KBM-7 (cell line): ENCODE measurements at places on chromosomes 11 and 22.

DNA sequence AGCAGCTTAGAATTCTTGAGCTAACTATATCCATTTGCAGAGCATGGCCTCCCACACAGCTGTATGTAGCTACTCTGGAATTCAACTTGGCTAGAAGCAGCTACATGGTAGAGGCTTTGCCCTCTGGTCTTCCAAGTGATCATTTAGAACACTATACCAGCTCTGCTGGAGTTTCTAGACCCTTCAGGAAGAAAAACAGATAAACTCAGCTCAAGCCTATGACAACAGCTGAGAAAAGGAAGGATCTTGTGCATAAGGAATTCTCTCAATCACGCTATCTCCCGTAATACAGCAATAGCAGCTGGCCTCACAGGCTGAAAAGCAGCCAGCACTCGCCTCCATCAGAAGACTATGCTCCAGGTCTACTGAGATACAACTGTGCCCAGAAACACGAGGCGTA lies 50.6 kb upstream of the APOA1 start:
- DNase-seq = no peak

GRCh38 chr11:58121096-58121495 lies 4.2 kb downstream of the OR9I1 start:
- no peak for DNase-seq

DNA sequence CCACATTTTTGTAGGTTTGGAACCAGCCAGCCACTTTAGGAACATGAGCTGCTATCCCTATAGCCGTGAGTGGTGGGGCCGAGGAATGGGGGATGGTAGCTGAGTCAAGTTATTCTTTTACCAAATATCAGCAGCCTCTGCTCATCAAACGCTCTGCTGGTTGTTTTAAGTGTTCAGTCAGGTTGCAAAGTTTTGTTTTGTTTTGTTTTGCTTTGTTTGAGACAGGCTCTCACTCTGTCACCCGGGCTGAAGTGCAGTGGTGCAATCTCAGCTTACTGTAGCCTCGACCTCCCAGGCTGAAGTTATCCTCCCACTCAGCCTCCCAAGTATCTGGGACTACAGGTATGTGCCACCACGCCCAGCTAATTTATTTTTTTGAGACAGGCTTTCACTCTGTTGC lies 14.4 kb downstream of the CABIN1 start:
- DNase-seq = no peak

GRCh38 chr11:66579017-66579606 lies 10.7 kb upstream of the CTSF start:
- DNase-seq = peak; percentile 83

- no peak for DNase-seq
Measured at GRCh38 chr11:106989078-106989455, 29.2 kb downstream of the GUCY1A2 start.

DNA sequence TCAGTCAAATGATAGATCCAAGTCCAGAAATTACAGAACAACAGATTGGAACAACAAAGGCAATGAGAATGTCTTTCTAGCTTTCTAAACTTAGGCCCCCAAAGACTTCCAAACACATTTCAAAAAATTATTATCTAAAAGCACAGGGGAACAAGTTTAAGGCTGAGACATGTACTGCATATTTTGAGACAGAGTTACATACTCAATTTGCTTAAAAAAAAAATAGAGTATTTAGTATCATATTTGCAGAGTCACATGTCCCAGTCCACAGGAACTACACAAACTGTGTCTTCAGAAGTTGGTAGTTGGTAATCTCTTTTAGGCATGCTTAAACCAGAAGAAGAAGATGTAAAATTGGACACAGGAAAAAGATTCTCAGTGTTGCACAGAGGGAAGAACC lies 127.2 kb downstream of the MAML2 start:
- no peak for DNase-seq

GRCh38 chr11:8110396-8110795 lies 29.4 kb downstream of the TUB start:
- no peak for DNase-seq

- no peak for DNase-seq
Measured at GRCh38 chr11:63847363-63847762, 8.5 kb downstream of the MARK2 start.

- no peak for DNase-seq
Measured at GRCh38 chr11:19892876-19893275, 180.2 kb downstream of the NAV2 start.

- no peak for DNase-seq
Measured at GRCh38 chr11:83364500-83365045, 78.4 kb upstream of the CCDC90B start.

GRCh38 chr11:3221408-3222002 lies 2.9 kb upstream of the MRGPRG start:
- no peak for DNase-seq

DNA sequence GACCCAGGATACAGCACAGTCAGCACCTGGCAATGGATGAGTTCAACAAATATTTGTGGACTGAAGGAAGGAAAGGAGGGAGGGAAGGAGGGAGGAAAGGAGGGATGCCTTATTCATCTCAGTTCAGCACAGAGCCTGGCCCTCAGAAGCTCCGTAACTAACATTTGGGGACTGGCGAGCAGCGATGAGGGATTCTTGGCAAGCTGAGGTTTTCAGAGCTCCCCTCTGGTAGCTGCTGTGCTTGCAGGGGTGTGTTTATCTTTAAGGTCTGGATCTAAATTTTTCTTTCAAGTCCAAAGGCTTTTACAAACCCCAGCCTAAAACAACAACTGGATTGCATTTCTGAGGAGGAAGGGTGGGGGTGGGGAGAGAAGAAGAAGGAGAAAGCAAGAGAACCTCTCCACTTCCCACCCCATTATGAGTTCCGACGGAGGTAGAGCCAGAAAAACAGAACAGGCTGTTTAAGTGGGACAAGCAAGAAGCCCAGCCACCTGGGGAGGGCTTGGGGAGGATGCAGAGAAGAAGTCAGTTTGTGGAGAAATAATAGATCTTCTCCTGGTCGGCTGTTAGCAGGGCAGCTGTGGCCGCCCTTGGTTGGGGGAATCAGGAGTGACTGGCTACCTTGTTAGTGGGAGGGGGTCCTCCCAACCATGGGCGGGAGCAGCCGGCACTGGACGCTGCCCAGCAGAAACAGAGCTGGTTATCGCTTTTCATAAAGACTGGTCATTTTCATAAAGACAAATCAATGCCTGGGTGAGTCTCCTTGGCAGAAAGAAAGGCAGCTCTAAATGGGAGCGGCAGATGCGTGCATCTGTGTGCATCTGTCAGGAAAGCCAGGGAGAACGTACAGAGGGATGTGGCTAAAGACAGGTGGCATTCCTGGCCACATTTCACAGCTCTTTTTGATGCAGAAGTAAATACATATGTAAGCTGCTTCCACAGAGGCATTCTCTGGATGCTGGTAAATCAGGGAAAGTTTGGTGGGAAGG lies 78.0 kb downstream of the TSPAN18 start:
- DNase-seq = no peak

GRCh38 chr11:3802011-3802790 lies 4.8 kb upstream of the NUP98 start:
- no peak for DNase-seq

DNA sequence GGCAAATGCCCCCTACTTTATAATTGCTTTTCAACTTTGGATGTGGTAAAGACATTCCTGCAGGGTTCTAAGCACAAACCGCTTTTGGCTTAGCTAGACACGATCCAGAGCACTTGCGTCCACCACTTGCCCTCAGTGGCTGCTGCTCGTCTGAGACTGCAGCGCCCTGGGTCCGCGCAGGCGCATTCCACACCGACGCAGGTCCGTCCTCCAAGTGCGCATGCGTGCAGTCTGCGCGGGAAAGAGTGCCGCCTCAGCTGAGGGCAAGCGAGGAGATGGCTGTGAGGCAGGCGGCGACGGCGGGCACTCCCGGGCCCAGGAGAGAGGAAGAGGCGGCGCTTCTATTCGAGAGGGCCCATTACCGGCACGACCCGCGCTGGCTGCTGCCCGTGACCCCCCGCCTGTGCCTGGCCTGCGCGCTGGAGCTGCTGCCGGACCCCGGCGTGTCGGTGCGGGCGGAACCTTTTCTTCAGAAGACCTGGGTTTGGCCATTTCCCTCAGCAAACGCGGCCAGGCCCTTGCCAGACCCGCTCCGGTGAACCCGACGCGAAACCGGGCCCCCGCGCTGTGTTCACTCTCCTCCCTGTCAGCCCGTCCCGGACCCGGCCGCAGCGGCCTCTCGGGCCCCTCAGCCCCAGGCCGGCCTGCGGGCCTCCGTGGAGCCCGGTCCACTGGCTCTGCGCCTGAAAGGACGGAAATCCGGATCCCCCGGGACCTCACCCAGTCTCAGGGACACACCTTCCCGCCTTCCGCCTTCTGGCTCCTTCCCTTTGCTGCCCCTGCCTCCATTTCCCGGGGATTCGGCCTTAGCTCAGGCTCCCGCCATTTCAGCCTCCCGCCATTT lies at the start of gene MEI1:
Gene MEI1, plus strand, starts transcription at position 240 of the 844 bp plus-strand sequence. Its CDS starts 36 bp downstream, at position 276.
- DNase-seq = no peak

GRCh38 chr11:14454861-14455632 lies 44.6 kb downstream of the COPB1 start:
- DNase-seq = peak; percentile 48

DNA sequence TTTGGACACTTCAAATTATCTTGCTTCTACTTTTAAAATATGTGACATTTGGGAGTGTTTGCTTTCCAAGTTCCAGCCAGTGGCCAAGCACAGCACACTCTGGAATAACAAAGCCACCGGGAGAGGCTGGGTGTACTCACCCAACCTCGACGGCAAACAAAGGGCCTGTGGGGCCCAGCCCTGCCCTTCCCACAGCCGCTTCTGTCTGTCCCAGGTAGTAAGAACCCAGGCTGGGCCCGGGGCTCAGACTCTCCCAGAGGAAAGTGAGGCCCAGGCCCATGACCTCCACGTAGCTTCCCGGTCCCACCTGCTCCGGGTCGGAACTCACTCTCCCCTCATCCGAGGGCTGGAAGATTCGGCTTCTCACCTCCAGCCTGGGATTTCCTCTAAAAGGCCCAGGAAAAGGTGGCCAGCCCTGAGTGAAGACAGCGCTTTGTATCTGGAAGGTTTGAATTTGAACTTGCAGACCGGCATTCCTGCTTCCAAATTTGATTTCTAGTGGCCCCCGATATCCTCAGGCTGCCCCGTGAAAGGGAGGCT lies 93.5 kb downstream of the CELSR1 start:
- no peak for DNase-seq

- DNase-seq = no peak
Measured at GRCh38 chr11:72140661-72141060, 5.1 kb downstream of the FOLR3 start.

GRCh38 chr22:44677353-44677840 lies 24.6 kb upstream of the PRR5 start:
- DNase-seq = no peak

- DNase-seq = no peak
Measured at GRCh38 chr11:10693509-10694081, at the start of gene IRAG1. Gene IRAG1 (minus strand): TSS chr11:10693755. CDS start chr11:10693602, 153 bp downstream.

DNA sequence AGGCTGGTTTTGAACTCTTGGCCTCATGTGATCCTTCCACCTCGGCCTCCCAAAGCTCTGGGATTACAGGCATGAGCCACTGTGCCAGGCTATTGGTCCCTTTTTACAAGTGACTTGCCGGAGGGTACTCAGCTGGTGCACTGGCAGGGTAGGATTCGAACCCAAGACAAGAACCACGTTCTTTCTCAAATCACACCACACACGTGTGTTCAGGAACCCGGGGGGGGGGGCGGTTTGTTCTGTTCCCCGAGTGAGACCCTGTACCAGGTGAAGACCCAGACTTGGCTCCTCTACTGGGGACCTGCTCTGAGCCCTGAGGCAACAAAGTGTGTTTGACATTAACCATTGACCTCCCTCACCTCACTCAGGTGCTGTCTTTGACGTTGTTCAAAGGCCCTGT lies 3.8 kb upstream of the YWHAH start:
- DNase-seq = no peak

DNA sequence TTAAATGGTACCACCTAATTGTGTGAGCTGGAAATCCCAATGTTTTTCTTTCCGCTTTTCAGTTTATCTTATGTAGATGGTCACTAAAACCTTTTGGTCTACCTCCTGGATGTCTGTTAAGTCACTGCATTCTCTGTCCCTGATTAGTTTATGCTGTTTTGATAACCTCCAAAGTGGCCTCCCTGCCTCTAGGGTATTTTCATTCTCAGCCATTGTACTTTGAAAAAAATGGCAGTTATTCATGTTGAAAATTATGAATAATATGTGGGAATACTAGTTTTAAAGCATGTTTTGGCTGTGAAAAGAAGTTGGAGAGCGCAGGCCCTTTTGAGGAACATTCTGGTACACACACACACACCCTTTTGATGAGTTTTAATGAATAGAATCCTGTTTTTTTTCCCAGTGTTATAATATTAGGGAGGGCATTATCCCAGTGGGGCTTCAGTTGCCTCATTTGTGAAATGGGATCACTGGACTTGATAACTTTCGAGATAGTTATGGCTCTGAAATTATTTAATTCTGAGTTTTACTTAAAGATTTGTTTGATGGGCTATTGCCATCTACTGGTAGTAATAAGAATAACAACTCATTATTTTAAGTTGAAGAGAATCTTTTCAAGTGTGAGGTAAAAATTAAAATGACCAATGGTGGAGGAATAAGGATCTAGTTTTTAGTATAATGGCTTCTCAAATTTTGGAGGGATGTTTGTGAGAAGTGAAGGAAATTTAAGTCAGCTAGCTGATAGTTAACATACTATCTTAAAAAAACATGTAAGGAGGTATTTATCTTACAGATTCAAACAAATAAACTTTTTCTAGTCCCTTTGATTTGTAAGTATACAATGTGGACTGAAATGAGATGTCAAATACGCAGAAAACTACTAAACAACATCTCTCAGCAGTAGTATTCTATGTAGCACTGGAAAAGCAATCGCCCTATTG lies 3.9 kb downstream of the FDX1 start:
- DNase-seq = peak; percentile 59

- DNase-seq = no peak
Measured at GRCh38 chr11:16784666-16785065, 46.2 kb downstream of the C11orf58 start.

DNA sequence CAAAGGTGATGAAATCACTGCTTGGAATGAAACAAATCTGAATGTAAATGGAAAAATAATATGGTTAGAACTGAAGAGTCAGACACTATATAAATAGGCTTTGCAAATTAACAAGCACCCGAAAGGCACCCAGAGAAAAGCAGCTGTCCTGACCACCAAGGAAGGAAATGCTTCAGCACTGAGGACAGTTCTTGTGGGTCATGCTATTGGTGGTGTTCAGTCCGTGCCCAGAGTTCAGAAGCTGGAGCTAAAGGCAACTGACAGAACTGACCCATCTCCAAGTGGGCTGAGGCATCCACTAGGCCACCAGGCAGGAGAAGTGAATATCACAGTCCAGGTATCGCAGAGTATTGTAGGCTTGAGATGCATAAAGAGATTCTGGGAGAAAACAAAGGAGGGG lies 208.9 kb downstream of the OPCML start:
- no peak for DNase-seq

- DNase-seq = no peak
Measured at GRCh38 chr22:47625013-47625385, 862.5 kb downstream of the TBC1D22A start.

GRCh38 chr11:57787920-57788702 lies 26.5 kb downstream of the CTNND1 start:
- peak; percentile 87 for DNase-seq
